Activated naive CD8-positive, alpha-beta T cell treated with anti-CD3 and anti-CD28 coated beads, Interleukin-2, amount 50 U/mL, for 16 hours (primary cell): ENCODE measurements at places on chromosomes 5 and 9.

DNA sequence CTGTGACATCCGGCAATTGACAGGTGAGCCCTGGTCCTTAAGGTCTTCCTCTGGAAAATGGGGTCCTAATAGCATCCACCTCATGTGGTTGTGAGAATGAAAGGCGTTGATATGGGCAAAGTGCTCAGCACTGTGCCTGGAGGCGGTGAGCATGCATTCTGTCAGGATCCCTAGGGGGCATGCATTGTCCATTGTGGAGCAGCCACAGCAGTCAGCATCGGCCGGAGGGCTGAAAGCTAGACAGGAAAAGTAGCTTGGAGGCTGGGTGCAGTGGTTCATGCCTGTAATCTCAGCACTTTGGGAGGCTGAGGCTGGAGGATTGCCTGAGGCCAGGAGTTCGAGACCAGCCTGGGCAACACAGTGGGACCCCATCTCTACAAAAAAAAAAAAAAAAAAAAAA, 122.2 kb downstream of the LHX2 start:
- no peak for DNase-seq

GRCh38 chr9:94084314-94084713, at the start of gene PTPDC1:
Gene PTPDC1 (plus strand): TSS chr9:94084464. CDS start chr9:94084531, 67 bp downstream.
- no peak for DNase-seq

DNA sequence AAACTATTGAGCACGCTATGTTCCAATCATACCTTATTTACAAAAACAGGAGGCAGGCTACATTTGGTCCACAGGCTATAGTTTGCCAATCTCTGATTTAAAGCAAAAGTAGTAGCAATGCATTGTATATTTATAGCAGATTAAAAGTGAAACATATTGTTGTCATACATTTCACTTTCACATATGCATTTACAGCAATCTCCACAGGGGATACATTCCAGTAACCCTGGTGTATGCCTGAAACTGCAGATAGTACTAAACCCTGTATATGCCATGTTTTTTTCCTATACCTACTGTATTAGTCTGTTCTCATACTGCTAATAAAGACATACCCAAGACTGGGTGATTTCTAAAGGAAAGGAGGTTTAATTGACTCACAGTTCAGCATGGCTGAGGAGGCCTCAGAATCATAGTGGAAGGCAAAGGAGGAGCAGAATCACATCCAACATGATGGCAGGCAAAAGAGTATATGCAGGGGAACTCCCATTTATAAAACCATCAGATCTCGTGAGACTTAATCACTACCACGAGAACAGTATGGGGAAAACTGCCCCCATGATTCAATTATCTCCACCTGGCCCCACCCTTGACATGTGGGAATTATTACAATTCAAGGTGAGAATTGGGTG, 5.9 kb upstream of the CSF1R start:
- no peak for DNase-seq

DNA sequence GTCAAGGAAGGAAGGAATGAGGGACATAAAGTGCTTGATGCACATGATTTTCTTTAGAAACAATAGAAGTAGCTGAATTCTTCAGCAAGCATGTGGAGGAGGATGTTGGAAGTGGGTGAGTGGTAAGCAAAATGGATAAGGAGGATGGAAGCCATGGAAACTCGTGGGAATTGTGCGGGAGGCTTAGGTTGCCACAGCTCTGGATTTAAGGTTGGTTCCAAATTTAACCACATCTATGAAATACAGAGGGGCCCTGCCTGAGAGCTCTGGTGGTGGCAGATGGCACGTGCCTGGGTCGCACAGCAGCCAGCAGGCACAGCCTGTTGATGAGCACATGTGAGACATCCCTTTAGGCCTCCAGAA, 284.7 kb downstream of the SMARCA2 start:
- DNase-seq: no peak
